ENCODE measurements at places on chromosomes 3 and 15. TPM values are rescaled to one million over a fixed set of nuclear protein-coding genes. Genes with fewer than 3 reads are reported as not detected.

The NECTIN3 gene
- 157 TPM for total RNA-seq

The ERICH6 gene
- total RNA-seq, result under 0.01 TPM

The ADAMTSL3 gene
- 17.1 TPM for total RNA-seq

The DPPA2 gene
- total RNA-seq, result not detected

The ROPN1 gene
- total RNA-seq, result not detected

The RTP1 gene
- total RNA-seq, result 0.41 TPM

The ISLR gene
- total RNA-seq, result 12.6 TPM

The PLSCR4 gene
- total RNA-seq, result 5.7 TPM

The CHRM5 gene
- 0.41 TPM for total RNA-seq

The MEIS2 gene
- total RNA-seq, result 380 TPM

The ASB14 gene
- under 0.01 TPM for total RNA-seq

The RCCD1 gene
- 14.3 TPM for total RNA-seq

The OR5K4 gene
- not detected for total RNA-seq

The CCR4 gene
- total RNA-seq, result under 0.01 TPM

The EFL1 gene
- total RNA-seq, result 34.6 TPM

The SLC35G2 gene
- total RNA-seq, result 11.8 TPM

Data from frontal cortex (tissue), 4 donors.